ENCODE measurements at places on chromosomes 2 and 18.

- no peak for DNase-seq
Observed at GRCh38 chr2:219596954-219597551, 604 bp upstream of the STK11IP start.

DNA sequence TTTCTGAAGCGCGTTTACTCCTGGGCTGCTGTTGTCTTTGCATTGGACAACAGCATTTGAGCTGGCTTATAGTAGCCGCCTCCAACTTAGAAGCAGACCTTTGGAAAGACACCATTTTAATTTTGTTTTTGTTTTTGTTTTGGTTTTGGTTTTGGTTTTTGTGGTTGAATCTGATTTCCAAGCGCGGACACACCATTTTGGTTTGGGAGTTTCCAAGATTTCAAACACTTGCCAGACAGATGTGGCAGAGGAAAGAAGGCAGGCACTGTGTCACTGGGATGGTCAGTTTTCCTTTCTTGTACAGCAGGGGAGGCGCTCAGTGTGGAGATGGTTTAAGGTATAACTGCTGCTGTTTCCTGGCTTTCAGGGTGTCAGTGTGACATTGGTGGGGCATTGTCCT is 126.8 kb downstream of the LAMA3 start:
- no peak for DNase-seq

DNA sequence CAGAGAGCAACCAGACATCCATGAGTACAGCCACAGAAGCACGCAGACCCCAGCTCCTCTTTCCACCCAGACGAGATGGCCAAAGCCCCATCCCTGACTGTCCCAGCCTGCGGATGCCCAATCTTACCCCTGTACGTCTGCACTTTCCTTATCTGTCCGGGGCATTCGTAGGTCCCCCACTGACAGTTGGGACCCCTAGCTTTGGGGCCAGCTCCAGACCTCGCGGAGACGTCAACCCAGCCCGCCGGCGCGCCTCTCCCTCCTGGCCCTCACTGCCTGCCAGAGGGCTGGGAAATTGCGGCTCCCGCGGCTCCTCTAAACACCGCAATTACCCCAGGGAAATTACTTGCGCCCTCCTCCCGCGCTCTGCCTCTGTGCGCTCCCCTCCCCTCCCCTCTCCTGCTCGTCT is 2.3 kb downstream of the ECEL1 start:
- no peak for DNase-seq

- DNase-seq, result no peak
Observed at GRCh38 chr2:149652926-149653325, 65.4 kb upstream of the MMADHC start.

GRCh38 chr2:171365232-171365631 is 68.6 kb downstream of the METTL8 start:
- no peak for DNase-seq

DNA sequence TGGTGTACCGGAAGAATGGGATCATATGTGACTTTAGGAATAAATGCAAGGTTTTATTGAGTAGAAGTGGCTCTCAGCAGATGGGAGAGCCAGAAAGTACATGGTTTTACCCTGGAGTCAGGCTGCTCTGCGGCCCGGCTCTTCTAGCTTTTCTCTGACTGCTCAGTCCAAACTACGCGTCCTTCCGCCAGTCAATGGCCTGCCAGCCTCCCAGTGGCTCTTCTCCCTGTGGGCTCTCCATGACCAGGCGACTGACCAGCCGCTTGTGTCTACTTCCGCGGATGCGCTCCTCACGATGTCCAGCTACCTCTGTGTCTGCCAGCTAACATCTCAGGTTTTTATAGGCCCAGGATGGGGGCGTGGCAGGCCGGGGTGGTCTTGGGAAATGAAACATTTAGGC is 220.4 kb downstream of the VAPA start:
- no peak for DNase-seq

DNA sequence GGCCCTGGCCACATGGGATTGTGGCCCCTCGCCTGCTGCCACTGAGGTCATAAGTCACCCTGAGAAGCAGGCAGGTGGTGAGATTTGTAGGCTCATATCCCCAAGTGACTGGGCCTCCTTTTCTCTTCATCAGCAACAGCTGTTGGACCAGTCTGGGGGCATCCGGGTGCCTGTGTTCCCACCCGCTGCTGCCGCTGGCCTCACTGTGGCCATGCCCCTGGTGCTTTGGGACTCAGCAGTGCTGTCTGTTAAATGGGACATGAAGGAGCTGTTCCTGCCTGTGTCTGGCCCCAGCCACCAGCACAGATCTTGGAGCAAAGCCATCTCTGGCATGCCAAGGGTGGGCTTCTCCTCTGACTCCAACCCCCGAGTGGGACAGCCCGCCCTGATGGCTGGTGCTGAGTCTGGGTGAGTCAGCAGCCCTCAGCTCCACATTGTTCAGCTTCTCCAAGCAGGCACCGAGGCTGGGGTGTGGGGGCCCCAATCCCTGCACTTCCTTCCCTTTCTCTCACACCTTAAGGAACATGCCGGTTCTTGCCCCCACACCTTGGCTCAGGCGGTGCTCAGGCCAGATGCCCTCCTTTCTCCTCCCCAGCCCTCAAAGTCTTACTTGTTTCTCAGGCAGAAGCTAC is 207.9 kb downstream of the GLI2 start:
- no peak for DNase-seq

- peak; percentile 58 for DNase-seq
Observed at GRCh38 chr2:240595381-240596079, 9.0 kb downstream of the CAPN10 start.

DNA sequence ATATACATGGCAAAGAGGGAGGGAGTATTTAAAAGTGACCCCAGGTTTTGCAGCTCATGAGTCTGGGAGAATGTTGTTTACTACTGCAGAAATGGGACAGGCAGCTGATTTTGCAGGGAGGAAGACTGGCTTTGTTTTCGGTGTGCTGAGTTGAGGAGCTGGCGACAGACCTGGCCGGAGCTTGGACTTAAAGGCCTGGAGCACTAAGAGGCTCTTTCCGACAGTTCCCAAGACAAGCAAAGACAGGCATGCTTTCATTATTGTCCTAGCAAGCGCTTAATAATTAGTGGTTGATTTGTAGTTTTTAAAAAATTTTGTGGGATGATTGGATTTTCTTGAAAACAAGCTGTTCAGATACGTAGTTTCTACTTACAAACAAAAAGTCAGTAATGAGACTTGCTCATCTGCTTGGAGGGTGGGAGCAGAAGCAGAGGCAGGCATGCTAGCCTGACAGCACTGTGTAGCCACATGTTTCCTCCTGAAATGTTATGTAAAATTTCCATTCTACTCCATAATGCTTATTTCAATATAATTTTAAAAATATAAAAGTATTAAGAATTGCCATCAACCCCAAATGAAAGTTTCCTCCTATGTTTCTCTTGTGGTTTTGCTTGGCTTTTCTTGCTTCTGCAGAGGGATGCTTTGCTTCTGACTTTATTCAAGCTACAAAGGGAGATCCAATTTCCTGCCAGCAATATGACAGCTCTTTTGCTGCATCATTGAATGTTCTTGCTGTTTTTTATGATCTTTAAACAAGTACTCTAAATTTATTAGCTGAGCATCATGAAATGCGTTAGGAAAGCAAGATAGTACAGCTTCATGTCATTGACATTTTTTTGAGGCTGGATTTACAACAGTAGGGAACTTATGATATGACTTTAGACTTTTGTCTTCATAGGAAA is 75.8 kb downstream of the PHLPP1 start:
- DNase-seq, result no peak

- peak; percentile 38 for DNase-seq
Observed at GRCh38 chr2:7444626-7445025, 527.4 kb downstream of the RNF144A start.

DNA sequence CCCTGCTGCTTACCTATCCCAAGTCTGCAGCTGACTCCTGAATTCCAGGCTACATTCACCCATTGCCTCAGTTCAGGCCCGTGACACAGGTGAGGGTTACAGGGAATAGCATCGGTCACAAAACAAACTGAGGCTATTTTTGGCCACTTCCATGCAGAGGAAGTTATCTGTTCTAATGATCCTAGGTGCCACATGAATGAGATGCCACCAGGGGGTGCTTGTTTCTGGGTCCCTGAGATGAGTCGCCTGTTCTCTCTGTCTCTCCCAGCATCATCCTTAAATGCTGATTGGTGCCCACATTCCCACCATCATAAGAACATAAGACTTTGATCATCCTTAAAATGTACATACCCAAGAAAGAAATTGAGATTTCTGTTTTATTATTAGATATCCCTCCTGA is 119.0 kb upstream of the CELF4 start:
- DNase-seq, result no peak

GRCh38 chr2:129883121-129883520 is 96.3 kb upstream of the RAB6C start:
- no peak for DNase-seq

GRCh38 chr2:142725386-142725785 is 152.1 kb upstream of the KYNU start:
- DNase-seq, result no peak

- no peak for DNase-seq
Observed at GRCh38 chr2:28602751-28603639, 107.1 kb downstream of the PLB1 start.

DNA sequence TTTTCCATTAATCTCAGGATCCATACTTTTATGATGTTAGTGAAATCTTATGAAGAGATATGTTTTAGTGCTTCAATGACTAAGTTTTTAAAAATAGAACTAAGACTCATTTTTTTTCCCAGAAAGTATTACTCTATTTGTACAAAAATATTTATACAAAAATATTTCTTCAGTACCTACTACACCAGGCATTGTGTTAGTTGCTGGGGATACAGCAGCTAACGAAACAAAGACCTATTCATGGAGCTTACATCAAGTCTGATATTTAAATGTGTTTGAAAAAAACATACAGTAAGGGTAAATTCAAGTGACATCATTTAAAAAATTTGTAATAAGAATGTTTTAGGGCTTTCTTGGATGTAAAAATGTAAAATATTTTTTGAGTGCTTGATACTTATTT is 11.6 kb downstream of the VAPA start:
- no peak for DNase-seq

DNA sequence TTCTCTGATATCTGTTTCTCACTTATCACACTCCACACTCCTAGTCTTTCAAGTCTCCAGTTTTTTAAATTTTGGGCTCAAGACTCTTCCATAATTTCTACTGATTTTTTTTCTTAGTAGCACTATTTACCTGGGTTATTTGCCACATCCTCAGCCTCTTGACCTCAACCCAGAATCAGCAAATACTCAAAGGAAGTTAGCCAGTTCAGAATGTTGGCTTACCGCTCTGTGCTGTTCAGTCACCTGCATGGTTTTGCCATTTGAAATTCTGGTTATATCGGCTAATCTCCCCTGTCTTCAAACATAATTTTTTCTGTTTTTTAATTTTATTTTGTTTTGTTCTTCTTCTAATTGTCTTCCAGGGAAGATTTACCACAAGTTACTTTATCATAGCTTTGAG is 412.6 kb downstream of the PTH2R start:
- no peak for DNase-seq

All from activated CD4-positive, alpha-beta T cell treated with anti-CD3 and anti-CD28 coated beads, Interleukin-10, Interleukin-2, amounts not matched to agents 100 ng/mL and 50 ng/mL, durations not matched to agents 16 hours and 8 hours (primary cell).